ENCODE measurements at places on chromosomes 5 and 9.

DNA sequence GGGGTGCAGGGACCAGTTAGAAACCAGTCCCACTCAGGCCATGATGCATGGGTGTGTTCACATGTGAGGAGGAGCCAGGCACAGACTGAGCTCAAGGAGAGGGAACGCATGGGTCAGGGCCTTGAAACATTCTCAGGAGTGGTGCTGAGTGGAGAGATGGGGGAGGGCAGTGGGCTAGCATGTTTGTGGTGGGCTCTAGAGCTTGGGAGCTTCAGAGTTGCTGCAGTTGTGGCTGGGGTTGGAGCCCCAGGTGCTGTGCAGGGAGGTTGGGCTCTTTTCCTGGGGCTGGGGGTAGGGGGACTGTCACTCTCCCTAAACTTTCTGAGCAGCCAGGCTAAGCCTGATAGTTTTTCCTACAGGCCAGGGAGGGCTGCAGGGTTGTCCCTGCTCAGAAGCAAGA lies 95.4 kb downstream of the DAB2IP start:
- no peak for DNase-seq

DNA sequence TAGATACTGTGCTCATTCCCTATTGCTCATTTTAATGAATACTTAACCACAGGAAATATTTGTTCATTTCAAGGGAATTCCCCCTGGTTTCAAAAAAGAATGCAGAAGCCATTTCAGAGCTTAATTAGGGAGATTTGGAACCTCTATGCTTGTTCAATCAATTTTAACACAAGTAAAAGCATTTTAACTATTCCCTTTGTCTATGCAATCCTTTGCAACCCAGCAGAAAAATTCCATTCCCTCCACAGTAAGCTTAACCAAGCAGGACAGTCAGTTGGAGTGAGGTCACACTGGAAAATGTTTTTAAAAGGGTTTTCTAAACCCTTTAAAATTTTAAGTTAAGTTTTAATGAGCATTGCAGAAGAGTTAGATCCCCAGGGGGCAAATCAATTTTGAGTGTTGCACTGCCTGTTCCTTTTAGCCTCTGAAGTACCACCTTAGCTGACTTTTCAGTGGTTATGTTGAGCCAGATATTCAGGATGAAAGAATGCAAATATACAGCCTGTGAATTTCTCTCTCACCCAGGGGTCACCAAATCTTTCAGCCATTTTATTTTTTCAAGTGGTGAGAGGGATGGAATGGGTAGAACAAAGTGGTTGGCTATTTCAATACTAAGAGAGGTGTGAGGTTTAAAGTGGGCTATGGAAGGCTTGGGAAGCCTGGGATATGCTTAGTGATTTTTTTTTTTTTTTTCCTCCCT lies 356.2 kb upstream of the NUDT12 start:
- no peak for DNase-seq

- peak; percentile 7 for DNase-seq
These were observed 23.4 kb downstream of the CORO2A start for GRCh38 chr9:98168941-98169488.

DNA sequence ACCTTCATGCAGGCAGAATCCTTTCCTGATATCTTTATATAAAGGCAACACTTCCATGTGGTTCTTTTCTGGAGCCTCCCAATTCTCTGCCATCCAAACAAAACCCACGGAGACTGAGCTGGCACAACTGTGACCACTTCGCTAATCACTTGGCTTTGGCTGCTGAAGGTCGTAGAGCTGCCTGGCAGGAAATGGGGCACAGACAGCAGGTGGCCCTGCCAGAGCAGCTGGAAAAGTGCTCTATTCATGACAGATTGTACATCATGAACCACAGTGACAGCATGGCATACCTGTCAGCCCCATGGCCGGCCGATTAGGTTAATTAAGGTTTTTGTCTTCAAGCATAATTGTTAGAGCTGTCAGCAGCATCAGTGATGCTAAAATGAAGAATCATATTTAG lies 141.9 kb upstream of the ANKRD55 start:
- no peak for DNase-seq

DNA sequence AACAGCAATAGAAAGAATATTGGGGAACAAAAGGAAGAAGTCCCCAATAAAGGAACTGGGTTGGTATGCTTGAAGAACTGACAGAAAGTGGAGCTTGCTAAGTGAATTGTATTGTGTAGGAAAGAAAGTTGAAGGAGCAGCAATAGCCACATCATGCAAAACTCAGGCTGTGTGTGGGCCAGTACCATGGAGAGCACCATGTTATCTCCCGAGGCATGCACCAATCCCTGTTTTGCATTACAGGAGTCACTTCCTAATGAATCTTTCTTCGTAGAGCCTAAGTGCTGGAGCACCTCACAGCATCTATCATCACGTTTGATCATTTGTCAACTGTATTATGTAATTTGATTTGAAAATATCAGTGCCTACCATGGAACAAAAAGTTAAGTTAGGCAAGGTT lies 137.7 kb upstream of the NMUR2 start:
- no peak for DNase-seq

DNA sequence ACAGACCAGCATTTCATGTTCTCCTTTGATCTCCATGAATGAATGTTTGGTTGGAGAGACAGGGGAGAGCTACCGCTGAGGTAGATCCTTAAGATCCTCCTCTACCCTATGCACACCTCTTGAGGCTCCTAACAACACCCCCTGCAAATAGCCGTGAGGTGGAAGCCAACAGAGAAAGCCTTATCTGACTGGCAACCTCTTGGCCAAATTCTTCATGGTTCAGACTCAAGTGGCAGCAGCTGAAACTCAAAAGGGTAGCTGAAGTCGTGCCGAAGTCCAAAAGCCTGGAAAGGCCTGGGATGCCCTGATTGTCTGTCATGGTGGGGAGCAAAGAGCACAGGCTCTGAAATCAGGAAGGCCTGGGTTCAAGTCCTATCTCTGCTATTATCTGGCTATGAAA lies 184.9 kb downstream of the SEC61B start:
- no peak for DNase-seq

DNA sequence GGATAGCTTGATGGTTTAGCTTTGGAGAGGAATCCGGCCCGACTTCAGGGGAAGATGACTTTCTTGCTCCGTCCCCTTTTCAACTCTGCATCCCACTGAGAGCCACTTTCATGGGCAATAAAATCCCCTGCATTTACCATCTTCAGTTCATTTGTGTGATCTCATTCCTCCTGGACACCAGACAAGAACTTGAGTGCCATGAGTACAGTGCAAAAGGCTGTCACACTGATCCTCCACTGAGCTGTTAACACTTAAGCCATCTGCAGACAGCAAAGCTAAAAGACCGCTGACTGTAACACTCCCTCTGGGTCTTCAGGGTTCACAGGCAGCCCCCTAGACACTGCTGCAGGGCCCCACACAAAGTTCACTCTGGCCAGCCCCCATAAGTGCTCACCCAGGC lies 48.3 kb upstream of the TCERG1 start:
- no peak for DNase-seq

GRCh38 chr5:111153483-111153882 lies 61.3 kb downstream of the WDR36 start:
- no peak for DNase-seq

GRCh38 chr9:137244486-137245449 lies 3.7 kb downstream of the TUBB4B start:
- no peak for DNase-seq

DNA sequence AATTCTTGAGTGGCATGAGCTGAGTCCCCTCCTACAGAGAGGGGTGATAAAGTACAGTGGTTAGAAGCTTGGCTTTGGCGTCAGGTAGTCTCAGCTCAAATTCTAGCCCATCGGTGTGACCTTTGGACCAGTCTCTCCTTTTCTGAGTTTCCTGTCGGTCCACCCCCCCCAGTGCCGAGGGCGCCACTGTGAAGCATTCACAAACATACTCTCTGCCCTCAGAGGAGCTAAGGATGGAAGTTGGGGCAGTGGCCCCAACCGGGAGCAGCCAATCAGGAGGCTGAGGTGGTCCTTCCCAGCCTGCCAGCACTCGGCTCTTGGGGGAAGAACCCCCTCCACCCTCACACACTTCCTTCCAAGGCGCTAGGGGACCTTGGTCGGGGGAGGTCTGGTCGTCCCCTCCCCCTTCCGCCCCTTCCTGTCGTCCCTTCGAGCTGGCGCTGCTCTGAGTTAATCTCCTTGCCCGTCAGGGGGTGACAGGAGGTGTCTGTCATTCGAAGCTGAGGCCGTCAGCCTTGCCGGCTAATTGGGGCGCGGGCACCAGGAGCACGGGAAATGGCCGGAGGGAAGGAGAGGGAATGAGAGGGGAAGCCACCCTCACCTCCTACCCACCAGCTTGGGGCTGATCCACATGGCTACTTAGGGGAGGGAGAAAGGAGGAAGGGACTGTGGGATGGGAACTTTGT lies 53.0 kb downstream of the CXXC5 start:
- no peak for DNase-seq

DNA sequence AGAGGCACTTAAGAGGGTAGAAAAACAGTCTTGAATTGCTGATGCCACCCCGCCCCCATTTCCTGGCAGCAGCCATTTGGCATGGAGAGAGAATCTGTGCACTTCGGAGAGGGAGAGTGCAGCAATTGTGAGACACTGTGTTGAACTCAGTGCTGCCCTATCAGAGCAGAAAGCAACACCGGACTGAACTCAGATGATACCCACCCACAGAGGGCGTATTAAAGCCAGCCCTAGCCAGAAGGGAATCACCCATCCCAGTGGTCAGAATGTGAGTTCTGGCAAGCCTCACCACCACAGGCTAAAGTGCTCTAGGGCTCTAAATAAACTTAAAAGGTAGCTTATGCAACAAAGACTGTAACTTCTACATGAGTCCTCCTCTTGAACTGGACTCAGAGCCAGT lies 88.4 kb upstream of the RGS7BP start:
- DNase-seq: no peak

GRCh38 chr9:89441986-89442385 lies 55.9 kb downstream of the SEMA4D start:
- DNase-seq: no peak

DNA sequence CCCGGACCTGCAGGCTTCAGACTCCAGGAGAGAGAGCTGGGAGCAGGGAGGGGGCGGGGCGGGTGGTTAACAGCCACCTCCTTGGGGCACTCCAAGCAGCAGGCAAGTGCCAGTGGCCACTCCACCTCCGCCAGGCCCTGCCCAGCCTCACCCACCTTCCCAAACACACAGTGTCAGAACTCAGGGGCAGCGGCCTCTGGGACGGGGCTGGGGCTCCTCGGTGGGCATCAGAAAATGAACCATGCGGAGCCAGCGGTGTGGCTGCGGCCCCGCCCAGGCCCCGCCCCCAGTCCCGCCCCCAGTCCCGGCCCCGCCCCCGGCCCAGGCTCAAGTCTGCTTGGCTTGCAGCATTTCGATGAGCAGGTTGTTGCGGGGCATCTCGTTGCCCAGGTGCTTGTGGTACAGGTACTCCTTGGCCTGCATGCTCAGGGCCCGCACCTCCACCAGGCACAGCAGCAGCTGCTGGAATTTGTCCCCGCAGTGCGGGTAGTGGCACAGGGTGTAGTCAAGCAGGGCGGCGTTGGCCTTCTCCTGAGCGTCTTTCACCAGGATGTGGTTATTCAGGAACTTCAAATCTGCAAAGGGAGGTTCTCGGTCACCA lies 24.7 kb downstream of the NR5A1 start:
- DNase-seq: no peak

GRCh38 chr9:112548836-112549595 lies 62.4 kb downstream of the KIAA1958 start:
- no peak for DNase-seq

DNA sequence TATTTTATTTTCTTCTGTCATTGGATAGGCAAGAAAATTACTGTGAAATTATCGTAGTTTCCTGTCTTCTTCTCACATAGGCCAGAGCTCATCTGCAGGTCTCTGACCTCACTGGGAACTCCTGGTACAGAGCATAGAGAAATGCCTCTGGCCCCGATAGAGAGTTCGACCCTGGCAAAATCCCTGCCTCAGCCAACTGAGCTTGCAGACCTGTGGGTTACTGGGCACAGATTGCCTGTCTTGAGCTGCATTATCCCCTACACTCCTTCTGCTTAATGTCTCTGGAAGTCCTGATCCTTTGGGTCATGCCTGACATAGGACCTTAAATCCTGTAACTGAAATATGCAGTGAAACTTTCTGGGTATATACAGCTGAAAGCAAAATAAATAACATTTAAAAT lies 439.3 kb upstream of the CTNND2 start:
- DNase-seq: no peak

GRCh38 chr5:59621477-59621876 lies 272.0 kb downstream of the PDE4D start:
- DNase-seq: no peak

- no peak for DNase-seq
These were observed 25.5 kb downstream of the DEPDC1B start for GRCh38 chr5:60674251-60675069.

GRCh38 chr9:9552665-9553064 lies 1060.1 kb downstream of the PTPRD start:
- no peak for DNase-seq

GRCh38 chr5:178351221-178352034 lies 118.8 kb upstream of the PHYKPL start:
- DNase-seq: no peak

GRCh38 chr5:123598028-123598689 lies 86.2 kb downstream of the CSNK1G3 start:
- no peak for DNase-seq

DNA sequence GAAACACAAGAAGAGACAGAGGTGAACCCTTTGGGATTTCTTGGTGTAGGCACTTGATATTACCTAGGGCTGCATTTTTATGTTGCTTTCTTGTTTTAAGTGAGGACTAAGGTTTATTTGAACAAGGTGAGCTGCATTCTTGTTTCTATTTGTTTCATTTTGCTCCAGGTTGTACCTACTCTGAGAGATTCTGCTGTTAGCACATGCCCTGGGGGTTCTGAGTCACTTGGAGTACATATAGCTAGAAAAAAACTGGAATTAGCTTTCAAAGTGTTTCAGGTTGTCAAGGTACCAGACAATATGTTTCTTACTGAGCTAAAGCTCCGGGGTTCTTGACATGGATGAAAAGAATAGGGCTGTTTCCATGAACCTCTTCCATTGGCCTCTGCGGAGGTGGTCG lies 299.4 kb downstream of the ICE1 start:
- DNase-seq: no peak

DNA sequence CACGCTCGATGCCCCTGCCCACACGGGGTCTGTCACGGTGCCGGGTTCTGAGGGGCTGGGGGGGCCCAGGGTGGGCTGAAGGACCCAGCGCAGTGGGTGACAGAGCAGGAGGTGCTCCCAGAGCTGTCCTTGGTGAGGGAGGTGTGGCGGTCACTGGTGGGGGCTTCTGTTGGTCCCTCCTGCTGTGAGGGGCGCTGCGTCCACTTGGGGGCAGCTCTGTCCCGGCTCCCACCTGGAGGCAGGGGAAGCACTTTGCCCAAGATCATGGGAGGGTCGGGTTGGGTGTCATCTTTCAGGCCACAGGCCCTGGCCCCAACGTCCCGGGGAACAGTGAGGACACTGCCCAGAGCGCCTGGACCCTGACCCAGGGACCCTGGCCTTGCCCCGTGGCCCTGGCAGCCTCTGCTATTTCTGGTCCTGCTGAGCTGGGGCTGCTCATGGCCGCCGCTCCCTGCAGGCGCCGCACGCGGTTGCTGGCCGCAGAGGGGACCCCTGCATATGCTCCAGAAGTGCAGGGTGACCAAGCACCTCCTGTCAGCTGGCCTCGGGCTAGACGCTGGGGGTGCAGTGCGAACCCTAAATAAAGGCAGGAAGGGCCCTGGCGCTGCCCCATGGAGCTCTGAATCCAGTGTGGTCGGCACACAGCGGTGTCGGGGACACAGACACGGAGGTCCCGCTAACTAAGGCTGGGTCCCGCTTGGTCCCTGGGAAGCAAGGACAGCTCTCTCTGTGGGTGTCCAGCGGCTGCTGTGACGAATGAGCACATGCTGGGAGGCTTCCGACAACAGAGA lies 11.6 kb upstream of the RNU6ATAC start:
- no peak for DNase-seq

All from stimulated activated CD8-positive, alpha-beta memory T cell treated with anti-CD3 and anti-CD28 coated beads, Interleukin-7, amount 100 ng/mL, for 1 hour (primary cell).